ENCODE measurements at places on chromosomes 6 and 20.

- DNase-seq = no peak
Measured at GRCh38 chr6:46963626-46964025, 41.9 kb upstream of the ADGRF5 start.

DNA sequence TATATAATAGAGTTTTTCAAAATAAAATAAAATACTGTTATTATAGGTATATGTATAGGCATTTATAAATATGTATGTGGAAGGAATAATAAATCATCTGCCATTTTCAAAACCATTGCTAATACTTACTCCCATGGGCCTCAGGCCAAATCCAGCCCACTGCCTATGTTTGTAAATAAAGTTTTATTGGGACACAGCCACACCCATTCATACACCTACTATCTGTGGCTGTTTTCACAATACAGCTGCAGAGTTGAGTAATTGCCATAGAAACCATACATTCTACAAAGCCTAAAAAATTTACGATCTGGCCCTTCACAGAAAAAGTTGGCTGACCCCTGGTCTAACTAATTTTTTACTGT, 9.5 kb downstream of the ALDH5A1 start:
- DNase-seq = no peak

GRCh38 chr6:109747221-109747620, 56.1 kb downstream of the FIG4 start:
- no peak for DNase-seq

DNA sequence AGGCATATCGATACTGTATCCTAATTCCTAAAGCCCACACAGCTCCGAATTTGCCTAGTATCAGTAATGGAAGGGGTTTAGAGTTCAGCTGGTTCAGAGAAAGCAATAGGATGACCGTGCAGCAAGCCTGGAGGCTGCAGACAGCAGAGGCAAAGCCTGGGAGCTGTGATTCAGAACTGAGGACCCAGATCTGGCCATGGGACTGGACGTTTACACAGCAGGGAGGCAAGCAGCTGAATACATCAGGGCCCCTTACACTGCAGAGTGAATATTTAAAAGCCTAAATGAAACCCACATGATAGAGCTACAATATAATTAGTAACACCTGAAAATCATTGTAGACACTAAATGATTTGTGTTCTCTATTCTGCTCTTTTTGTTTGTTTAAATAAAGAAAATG, 38.0 kb downstream of the ELOVL2 start:
- no peak for DNase-seq

GRCh38 chr6:10451828-10452509, 37.1 kb upstream of the TFAP2A start:
- no peak for DNase-seq

GRCh38 chr6:19988555-19988954, 151.4 kb downstream of the ID4 start:
- peak; percentile 9 for DNase-seq

DNA sequence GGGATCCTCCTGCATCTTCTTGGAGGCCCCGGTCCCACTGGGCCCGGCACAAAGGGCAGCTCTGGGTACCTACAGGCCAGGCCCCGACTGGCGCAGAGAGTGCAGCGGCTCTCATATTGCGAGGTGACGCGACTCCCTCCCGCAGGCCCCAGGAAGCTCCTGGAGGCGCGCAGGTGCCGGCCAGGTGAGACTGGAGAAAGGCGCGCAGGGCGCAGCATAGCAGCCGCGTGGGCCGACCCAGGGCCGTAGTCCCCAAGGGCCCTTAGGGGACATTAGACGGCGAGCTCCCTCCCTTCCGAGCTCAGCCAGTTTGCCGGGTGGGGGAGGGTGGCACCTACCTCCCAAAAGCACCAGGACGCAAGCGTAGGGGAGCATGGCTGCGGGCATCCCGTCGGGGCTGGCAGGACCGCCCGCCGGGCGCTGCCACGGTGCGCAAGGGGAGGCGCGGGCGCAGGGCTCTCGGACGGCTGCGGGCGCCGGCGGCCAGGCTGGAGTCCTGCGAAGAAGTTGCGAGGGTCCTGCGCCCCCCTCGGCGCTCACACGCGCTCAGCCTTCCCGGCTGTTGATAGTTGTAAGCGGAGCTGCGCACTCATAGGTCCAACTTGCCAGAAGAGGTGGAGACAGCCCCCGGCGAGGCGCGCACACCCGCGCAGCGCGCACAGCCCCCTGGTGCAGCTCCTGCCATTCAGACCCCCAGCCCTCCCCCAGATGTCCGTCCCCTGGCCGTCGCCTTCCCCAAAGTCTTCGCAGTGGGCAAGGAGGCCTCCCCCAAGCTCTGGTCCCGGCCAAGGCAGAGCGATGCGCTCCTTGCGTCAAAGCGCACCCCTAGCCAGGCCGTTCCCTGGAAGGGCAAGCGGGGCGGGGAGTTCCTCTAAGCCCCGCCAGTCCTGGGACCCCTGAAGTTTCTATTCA, 622 bp downstream of the APCDD1L start:
- DNase-seq = peak; percentile 60

DNA sequence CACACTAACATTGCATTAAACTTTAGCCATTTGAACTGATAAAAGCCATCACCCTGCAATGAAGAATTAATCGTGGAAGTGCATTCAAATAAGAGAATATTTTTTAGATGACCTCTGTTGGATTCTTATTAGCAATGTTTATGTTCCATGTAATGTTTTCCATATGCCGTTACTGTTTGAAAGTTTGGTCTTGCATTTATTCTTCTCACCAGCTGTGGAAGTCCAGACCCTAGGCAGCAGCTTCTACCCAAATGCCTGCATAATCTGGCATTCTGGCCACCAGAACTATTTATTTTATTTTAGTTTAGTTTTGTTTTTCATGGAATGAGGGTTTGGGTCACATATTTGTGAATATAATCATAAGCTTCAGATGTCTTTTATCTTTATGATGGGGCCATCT, 140.4 kb downstream of the SAMD5 start:
- no peak for DNase-seq

DNA sequence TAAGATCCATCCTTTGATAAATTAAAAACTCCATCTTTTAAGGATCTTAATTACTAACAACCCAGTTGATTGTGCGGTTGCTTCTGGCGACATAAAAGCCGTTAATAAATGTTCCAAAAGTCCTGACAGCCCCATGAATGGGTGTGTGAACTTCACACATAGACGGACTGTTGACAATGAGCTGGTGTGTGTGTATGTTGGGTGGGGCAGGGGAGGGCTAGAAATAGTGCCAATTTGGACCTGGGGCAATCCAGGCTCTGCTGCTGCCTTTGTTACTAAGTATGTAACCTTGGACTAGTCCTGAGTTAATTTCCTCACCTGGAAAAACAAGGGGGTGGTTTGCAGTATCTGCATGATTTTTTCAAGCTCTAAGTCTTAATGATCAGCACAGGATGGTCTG, 4.2 kb downstream of the MAS1 start:
- no peak for DNase-seq

DNA sequence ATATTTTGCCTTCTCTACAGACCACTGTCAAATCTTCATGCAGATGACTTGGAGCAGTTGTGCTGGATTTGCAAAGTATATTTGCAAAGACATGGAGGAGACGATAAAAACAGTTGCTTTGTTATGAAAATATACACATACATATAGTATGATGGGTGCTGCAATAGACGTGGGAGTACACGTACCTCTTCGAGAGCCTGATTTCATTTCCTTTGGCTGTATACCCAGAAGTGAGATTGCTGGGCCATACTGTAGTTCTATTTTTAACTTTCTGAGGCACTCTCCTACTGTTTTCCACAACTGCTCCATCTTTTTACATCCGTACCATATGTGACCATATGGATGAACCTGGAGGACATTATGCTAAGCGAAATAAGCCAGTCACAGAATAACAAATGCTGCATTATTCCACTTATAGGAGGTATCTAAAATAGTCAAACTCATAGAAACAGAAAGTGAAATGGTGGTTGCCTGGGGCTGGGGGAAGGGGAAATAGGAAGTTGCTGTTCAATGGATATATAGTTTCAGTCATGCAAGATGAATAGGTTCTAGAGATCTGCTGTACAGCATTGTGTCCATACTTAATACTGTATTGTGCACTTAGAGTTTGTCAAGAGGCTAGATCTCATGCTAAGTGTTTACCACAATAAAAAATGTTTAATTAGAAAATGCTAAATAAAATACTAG, 223.8 kb downstream of the HAO1 start:
- DNase-seq = no peak

- no peak for DNase-seq
Measured at GRCh38 chr20:62651285-62652021, 9.2 kb downstream of the SLCO4A1 start.

DNA sequence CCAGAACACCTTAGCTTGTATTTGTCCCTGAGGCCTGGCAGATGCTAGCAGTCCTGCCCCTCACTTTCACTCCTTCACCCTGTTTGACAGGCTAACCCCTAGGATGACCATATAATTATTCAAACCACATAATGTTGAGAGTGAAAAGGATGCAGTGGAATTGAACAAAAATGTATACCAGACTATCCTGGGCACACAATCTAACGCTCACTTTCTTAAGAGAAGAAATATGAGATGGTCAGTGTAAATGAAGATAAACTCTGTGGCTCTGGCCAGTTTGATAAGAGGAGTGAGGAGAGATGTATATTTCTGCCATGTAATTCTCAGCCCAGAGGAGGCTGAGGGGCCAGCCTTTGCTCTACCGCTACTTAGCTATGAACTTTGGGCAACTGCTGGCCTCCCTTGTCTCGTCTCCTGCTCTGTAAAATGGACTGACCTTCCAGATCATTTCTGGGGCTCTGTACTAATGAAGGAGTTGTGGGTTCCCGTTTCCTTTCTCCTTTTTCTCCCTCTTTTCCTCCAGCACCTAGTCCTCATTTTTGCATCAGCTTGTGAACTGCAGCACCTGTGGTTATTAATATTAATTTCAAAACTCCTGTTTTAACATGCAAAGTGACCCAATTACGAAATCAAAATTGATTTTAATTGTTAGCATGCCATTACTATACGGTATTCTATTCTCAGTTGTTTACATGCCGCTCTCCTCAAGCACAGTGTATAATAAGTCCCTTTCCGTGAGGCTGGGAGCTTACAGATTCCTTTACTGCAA, 92.5 kb upstream of the IYD start:
- no peak for DNase-seq

DNA sequence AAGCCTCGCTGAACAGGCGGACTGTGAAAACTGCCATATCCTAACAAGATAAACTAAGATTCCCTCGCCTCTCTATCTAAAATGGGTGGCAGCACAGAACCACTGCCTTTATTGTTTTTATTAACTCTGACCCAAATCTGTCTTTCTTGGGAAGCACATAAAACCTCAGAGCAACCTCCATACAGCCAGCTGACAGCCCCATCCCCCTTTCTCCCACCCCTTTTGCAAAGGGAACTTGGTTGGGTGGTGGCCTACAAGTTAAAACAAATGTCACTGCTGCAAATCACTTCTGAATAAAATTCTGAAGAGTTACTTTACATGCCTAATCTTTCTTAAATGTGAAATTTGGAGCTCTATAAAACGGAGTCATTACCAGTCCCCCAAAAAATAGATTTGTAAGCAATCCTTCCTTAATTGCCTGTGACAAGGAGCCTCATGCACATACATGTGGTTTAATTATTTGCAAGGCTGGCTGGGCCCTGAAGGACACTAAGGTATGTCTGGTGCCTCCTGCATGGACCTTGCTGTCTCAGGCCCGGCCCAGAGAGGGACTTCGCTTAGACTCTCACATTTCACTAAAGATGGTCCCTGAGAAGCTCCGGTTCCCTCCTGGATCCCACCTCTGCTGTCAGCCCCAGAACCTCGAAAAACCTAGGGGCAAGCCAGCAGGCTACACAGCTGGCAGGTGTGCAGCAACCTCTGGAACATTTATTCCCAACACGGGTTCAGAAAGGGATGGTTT, 21.7 kb downstream of the PXDC1 start:
- no peak for DNase-seq

- no peak for DNase-seq
Measured at GRCh38 chr6:116887168-116887567, 10.1 kb downstream of the RFX6 start.

- no peak for DNase-seq
Measured at GRCh38 chr6:81996414-81996813, 243.9 kb upstream of the TENT5A start.

- peak; percentile 53 for DNase-seq
Measured at GRCh38 chr6:151475653-151476523, 17.9 kb upstream of the CCDC170 start.

DNA sequence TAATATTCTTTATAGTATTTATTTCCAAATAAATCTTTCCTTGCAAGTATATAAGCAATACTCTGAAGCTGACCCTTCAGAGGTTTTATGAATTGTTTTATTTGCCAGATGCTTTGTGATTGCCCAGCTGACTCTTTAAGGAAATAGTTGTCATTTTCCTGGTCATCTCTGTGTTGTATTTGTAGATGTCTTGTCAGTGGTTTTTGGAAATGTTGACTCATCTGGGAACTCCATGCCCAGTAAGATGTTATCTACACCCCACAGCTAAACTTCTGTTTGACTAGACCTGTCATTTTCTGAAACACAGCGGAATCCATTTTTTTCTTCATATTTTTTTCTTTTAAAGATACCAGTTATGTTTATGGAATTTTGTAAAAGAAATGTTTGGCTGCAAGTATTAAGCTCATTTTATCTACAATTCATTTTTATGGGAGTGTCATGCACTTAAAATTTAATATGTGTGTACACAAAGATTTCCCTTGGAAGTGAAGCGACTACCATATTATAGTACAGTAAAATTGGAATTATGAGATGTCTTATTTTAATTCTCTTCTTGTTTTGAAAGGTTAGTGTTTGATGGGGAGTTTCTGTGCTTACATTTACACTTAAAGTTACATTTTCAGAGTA, 491.0 kb downstream of the NKAIN2 start:
- DNase-seq = no peak

- DNase-seq = peak; percentile 70
Measured at GRCh38 chr6:28982476-28983266, 22.4 kb downstream of the ZNF311 start.

GRCh38 chr6:53854843-53855567, 60.2 kb downstream of the LRRC1 start:
- DNase-seq = no peak

- no peak for DNase-seq
Measured at GRCh38 chr6:142740449-142740848, 204.5 kb downstream of the HIVEP2 start.

GRCh38 chr20:17407550-17407949, 123.6 kb downstream of the BFSP1 start:
- DNase-seq = no peak

DNA sequence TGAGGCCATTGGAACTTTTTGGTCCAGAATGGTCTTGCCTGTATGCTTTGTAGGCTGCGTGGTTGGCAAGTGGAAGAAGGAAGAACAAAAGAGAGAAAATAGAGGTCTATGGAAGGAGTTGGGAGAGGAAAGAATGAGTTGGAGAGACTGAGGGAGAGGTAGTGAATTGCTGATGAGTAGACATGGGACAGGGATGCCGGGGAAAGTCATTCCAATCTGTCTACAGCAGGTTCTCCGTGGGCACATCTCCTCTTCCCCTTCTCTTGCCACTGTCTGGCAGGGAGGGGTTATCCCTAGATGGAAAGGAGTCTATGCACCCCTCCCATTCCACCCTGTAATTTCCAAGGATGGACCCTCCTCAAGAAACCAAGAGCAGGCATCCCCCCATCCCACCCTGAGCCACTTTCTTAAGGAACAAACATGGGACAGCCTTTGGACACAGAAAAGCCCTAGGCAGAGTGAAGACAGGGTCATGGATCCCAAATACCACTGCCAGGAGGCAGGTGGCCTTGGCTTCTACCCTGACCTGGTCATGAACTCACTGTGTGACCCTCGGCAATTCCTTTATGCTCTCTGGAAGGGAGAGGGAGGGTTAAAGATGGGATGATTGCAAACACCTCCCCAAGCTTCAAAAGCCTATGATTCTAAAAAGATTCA, 196.9 kb downstream of the LRFN2 start:
- no peak for DNase-seq

Measured in muscle of arm (tissue), 14 donors.